ENCODE measurements at places on chromosomes 16 and 17.

GRCh38 chr17:30969989-30970830 is 629 bp upstream of the RNF135 start:
- DNase-seq, result peak; percentile 12

DNA sequence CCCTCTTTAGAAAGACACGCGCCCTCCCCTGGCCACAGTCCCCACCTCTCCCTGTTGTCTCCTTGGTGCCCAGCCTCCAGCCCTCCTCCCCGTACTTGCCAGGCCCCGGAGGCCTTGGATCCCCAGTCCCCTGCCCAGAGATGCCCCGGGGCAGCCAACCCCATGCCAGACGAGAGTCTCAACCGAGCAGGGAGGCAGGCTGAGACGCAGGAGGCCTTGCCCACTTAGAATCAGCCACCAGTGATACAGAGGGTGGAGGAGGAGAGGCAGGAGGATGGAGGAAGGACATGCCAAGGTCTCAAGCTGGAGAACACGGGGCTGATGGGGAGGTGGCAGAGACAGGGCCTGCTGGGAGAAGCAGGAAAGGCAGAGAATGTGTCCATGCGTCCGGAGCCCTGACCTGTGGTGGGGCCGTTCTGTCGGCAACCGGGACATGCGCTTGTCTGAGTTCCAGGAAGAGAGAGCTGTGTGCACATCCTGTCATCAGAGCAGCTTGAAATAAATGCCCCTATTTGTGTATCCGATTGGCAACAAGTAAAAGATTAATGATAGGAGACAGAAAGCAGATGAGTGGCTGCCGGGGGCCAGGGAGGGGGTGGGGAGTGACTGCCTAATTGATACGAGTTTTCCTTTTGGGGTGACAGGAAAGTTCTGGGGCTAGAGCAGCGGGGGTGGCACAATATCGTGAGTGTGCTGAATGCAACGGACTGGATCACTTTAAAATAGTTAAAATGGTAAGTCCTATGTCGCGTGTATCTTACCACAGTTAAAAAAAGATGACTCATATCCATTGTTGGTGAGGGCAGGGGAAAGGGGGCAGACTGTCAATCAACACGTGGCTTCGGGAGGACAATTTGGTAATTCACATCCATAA is 44.7 kb upstream of the MEAK7 start:
- no peak for DNase-seq

- peak; percentile 90 for DNase-seq
Observed at GRCh38 chr17:80029258-80029974, 6.3 kb downstream of the TBC1D16 start.

GRCh38 chr16:19283637-19284036 is 1.9 kb upstream of the CLEC19A start:
- no peak for DNase-seq

DNA sequence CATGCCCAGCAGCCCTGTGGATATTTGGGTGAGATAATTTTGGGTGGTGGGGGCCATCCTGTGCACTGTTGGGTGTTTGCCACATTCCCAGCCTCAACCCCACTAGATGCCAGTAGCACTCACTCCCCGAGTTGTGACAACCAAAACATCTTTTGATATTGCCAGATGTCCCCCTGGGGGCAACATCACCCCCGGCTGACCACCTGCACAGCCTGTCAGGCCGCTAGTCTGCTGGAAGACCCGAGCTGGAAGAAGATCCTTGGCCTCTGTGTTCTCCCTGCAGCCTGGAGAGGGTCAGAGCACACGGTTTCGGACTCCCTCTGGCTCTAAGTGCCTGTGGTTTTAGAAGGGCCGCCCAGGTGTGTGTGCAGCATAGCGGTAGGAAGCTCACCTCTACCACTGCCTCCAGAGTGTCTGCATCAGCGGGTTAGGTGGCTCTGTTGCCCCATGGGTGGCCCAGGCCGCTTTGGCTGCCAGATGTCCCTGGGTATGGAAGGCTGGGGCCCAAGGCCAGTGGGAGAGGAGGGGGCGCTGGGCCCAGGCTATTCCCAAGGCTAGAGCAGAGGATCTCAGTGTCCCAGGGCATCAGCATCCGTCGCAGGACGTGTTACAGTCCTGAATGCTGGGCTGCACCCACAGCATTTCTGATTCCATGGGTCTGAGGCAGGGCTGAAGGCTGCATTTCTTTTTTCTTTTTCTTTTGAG is 195.8 kb upstream of the GSE1 start:
- DNase-seq, result no peak

DNA sequence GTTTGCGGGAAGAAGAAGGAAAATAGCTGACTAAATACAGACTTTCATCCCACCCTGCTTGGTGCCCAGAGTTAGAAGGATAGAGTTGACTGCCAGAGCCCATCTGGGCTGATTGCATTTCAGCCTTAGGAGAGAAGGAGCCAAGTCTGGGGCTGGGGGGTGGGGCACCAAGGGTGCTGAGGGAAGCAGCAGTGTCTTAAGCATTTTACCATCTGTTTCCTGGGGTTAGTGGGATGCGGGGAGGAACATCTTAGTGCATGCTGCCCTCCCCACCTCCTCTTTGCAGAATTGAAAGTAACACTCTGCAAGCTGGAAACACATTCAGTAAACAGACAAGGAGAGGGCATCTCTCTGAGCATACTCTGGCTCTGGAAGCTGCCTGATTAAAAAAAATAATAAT is 1.5 kb upstream of the ARL5C start:
- DNase-seq, result peak; percentile 37

DNA sequence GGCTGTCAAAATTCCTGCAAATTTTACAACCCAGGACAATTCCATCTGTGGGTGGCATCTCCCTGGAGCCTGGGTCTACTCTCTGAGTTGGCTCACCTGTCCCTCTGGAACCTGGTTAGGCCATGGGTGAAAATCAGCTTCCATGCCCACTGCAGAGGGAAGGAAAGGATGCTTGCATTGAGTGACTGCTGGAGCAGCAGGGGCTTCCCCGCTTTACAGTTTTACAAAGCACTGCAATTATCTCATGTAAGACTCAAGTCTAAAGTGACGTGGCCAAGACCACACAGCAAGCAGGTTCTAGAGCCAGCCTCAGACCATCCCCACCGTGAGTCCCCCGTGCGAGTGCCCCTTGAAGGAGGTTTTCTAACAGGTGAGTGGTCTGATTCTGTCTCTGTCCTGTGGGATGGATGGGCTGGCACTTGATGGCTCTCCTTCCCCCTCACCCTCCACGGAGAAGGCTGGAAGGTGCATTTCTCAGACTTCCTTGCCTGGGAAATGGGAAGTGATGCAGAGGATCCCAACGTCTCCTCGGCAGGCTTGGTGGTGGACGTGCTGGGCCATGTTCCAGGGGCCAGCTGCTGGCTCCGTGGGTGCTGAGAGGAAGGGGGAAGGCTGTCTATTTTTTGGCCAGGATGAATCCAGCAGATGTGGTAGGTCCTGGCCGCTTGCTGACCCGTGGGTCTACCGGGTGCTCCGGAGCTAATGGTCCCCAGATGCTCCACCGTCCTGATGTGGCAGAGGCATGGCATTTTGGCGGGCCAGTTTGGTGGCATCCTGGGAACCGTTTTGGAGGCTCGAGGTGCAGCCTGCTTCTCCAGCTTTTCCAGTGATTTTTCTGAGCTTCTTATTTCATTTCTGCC is 26.3 kb upstream of the CBX4 start:
- no peak for DNase-seq

GRCh38 chr17:43768382-43768781 is 9.8 kb upstream of the SOST start:
- DNase-seq, result no peak

GRCh38 chr16:828891-829290 is 28.4 kb upstream of the GNG13 start:
- DNase-seq, result no peak

GRCh38 chr17:18261146-18261515 is 669 bp downstream of the MIEF2 start:
- peak; percentile 49 for DNase-seq

- peak; percentile 65 for DNase-seq
Observed at GRCh38 chr17:40320756-40321523, 12.0 kb downstream of the RARA start.

DNA sequence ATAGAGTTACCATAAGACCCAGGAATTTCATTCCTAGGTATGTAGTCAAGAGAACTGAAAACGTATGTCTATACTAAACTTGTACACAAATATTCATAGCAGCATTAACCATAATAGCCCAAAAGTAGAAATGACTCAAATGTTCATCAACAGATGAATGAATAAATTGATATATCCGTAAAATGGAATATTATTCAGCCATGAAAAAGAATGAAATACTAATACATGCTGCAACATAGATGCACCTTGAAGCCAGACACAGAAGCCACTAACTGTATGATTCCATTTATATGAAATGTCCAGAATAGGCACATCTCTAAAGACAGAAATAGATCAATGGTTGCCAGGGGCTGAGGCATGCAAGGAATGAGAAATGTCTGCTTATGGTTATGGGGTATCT is 484.1 kb downstream of the SLC39A11 start:
- DNase-seq, result no peak

DNA sequence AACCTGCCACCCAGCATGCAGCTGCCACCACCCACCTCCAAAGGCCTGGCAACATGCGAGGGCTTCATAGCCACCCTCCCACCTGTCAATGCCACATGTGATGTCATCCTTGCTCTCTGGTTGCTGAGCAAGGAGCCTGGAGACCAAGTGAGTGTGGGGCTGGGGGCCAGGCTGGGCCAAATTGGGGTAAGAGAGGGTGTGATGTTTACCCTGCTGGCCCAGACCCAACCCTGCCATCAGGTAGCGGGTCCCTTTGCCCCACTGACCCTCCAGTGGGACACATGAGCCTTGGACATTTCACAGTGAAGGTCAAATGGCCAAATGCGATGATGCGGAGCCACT is 8.9 kb downstream of the ALOX15B start:
- no peak for DNase-seq

All from AG10803 (cell line).